ENCODE measurements at places on chromosomes 5 and 9.

GRCh38 chr9:108743416-108743815 is 112.4 kb downstream of the ACTL7B start:
- DNase-seq: no peak

DNA sequence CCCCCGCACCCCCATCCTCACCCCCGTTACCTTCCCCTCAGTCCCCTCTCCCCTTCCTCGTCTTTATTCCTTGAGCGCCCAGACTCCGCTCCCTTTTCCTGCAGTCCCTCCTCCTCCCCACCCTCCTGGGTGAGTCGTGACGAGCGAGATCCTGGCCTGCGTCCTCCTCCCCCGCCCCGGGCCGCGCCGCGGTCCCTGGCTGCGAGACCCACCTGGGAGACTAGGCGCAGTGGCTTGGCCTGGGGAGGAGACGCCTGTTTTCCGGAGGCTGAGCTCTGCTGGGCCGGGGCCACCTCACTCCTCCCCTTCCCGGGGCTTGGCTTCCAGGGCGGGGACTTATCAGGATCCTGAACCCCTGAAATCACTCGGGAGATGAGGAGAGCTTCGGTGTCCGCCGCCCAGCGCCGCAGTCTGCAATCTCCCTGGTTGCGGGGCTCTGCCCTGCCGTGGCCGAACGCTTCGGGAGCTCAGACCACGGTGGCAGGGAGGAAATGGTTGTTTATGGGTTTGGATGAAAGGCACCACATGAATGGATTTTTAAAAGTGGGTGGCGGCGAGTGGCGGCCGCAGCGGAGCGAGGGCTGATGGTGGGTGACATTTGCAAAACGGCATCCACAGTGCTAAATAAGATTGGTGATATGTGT is 984 bp downstream of the STXBP1 start:
- peak; percentile 73 for DNase-seq

GRCh38 chr5:22058620-22059019 is 794.5 kb downstream of the CDH12 start:
- no peak for DNase-seq

DNA sequence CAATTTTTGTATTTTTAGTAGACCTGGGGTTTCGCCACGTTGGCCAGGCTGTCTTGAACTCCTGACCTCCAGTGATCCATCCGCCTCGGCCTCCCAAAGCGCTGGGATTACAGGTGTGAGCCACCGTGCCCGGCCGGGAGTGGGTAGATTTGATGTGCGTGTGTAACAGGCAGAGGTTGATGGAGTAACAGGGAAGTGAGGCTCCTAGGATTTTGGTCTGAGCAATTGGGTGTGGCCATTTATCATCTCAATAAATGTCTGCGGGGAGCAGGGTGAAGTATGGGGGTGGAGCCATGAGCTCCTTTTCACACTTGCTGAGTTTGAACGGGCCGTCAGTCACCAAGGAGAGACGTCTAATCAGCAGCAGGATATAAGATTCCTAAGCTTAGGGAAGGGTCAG is 1.2 kb upstream of the REXO4 start:
- DNase-seq: no peak

DNA sequence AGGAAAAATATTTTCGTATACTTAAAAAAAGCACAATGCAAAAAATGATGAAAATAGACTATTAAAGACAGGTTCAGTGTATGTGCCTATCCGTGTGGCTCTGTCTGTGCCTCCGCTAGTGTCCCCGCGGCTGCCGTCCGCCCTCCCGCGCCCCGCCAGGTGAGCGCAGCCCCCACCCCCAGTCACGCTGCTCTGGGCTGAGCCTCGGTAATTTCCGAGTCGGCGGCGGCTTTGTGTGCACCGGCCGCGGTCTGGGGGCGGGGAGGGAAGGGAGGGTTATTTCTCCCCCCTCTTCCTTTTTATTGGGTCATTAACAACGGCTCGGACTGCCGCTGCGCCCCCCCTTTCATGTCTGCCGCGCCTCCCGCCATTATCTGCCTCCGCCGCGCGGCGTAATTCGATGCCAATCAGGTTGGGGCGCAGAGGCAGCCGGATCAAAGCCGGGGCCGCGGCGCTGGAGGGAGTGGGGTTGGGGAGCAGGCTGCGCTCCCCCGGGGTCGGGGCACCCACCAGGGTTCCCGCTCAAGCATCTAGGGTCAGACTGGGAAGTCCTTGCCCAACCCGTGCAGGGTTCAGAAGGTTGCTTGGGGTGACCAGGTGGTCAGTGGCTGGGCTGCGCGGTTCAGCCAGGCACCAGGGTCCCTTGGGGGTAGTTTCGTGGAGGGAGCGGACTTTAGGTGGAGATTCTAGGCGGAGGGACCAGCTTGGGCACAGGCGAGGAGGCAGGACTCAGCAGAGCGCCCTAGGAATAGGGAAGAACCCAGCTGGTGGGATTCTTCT is 39.5 kb upstream of the PSD2 start:
- no peak for DNase-seq

DNA sequence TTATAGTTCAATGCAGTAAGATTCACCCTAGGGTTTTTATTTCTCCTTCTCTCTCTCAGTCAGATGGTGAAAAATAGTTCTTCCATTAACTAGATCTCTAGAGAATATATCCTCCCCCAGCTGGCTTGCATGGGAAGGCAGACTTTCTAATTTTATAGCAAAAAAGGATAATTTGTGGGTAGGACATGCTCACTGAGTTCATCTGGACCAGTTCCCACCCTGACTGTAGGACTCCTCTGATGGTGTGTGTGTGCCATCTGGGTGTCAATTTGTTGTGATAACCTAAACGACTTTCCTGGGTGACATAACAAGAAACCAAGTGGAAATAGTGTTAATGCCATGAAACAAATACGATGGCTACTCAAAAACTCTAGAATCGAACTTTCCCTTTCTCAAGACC is 44.9 kb downstream of the APBA1 start:
- no peak for DNase-seq

GRCh38 chr5:1489754-1490153 is 34.0 kb downstream of the LPCAT1 start:
- DNase-seq: no peak

- DNase-seq: no peak
Measured at GRCh38 chr9:26462213-26462612, 430.4 kb downstream of the CAAP1 start.

DNA sequence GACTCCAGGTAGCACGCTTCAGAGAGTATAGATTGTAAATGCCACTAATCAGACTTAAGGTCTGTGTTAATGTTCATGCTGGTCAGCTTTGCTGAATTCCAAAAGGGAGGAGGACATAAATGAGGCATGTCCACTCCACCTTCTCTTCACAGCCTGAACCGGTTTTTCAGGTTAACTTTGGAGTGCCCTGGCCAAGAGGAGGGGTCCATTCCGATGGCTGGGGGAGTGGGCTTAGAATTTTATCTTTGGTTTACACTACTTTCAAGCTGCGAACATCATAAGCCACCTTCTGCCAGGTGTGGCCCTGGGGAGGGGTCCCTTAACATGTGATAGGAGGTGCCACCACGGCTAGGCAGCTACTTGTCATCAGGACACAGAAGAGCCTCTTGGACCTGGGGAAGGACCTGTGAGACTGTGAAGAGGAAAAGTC is 24.2 kb downstream of the ABO start:
- no peak for DNase-seq

DNA sequence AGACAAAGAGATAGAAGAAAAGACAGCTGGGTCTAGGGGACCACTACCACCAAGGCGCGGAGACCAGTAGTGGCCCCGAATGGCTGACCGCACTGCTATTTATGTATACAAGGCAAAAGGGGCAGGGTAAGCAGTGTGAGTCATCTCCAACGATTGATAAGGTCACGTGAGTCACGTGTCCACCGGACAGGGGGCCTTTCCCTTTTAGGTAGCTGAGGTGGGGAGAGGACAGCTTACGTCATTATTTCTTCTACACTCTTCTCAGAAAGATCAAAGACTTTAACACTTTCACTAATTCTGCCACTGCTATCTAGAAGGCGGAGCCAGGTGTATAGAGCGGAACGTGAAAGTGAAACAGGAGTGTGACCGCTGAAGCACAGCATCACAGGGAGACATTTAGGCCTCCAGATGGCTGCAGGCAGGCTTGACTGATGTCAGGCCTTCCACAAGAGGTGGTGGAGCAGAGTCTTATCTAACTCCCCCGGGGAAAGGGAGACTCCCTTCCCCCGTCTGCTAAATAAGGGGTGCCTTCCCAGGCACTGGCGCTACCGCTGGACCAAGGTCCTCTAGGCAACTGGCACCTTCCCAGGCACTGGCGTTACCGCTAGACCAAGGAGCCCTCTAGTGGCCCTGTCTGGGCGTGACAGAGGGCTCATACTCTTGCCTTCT is 6.1 kb upstream of the PRR16 start:
- DNase-seq: peak; percentile 77

GRCh38 chr9:90851444-90851843 is 49.8 kb downstream of the SYK start:
- DNase-seq: no peak

Data from HCEC 1CT (cell line).